ENCODE measurements at places on chromosomes 6 and 20.
A peak's percentile ranks its signal among the peaks of the same experiment; 100 is the strongest.

GRCh38 chr6:66226109-66226508 is 519.1 kb upstream of the EYS start:
- DNase-seq, result peak; percentile 1

GRCh38 chr20:39424962-39425678 is 463.0 kb downstream of the DHX35 start:
- no peak for DNase-seq

DNA sequence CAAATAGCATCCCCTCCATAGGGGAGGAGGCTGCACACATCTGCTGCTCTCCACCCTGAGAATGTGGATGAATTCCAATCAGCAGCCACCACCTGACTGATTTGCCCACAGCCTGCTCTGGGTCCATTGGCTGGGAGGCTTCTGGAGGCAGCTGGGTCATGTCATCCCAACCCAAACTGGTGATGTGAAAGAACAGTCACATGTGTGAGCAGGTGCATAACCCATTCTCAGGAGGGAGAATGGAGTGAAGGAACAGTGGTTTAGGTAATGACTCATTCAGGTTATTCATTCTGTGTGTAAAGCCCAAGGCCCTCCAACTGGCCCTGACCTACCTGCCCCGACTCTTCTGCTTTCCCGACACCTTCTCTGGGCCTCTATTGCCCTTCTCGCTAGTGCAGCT is 90.9 kb upstream of the GCM1 start:
- DNase-seq, result no peak

GRCh38 chr6:27977387-27977786 is 20.3 kb downstream of the OR2B6 start:
- no peak for DNase-seq

GRCh38 chr6:154706389-154706788 is 26.8 kb upstream of the SCAF8 start:
- no peak for DNase-seq

DNA sequence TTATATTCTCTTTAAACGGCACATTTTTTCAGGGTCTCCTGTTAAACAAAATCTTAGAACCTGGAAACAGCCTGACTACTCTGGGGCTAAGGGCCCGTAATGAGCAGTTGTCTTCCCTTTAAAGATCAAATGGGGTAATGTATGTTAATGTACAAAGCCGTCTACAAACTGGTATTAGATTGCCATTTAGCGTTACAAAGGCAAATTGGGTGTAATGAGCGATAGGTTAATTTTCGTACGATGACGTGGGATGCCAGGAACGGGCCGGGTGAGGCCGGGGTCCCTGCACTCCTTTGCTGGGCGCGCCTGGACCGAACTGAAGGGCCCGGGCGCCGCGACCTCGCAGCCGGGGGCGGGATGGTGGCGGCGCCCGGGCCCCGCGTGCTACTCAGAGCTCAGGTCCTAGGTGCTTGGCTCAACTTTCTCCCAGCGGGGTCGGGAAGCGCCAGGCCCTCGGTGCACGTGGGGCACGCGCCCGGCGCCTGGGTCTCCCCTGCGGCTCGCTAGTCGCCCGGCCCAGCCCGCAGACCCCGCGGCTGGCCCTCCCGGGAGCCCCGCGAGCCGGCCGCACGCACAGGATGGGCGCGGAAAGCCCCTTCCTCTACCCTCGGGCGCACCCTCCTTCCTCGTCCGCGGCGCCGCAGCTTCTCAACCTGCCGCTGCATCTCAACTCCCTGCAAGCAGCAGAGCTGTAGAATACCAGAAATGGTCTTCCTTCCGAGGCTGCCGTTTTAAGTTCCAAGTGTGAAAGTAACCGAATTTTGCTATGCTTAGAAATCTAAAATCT is 5.9 kb downstream of the NKX2-4 start:
- DNase-seq, result no peak

- DNase-seq, result peak; percentile 12
These were observed 21.6 kb upstream of the FKBP5 start for GRCh38 chr6:35710241-35710847.

GRCh38 chr6:14450578-14450977 is 333.0 kb downstream of the CD83 start:
- DNase-seq, result no peak

DNA sequence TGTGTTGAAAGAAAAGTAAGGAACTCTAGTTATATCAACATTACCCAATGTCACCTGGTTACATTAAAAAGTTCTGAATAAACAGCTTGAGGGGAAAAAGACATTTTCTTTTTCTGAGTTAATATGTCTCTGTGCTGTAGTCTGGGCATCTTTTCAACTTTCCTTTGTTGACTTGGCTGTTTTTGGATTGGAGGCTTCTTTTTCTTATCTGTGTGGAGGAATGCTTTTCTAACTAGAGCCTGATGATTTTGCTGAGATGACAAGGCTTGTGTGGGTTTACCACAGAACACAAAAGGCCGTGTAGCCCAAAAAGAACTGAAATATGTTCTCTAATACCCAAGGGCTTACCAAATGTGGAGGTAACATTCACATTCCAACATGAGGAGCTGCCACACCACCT is 161.8 kb downstream of the KCNQ5 start:
- DNase-seq, result peak; percentile 71

DNA sequence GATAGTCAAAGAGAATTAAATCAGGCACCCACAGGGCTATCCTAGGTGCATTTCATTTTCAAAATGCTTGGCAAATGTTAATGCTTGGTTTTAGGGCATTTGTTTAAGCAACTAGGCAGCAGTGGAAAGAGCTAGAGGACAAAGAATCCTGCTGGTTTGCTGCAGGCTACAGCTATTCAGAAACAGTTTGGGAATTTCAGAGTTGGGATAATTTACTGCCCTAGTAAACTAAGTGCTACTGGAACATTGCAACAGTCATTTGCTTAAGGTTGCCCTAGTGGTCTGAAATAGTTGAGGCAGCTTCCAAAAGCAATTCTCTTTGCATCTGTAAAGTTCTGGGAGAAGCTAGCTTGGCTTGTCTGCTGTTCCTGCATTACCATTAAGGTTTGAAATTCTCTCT is 312.7 kb downstream of the LAMA2 start:
- no peak for DNase-seq

DNA sequence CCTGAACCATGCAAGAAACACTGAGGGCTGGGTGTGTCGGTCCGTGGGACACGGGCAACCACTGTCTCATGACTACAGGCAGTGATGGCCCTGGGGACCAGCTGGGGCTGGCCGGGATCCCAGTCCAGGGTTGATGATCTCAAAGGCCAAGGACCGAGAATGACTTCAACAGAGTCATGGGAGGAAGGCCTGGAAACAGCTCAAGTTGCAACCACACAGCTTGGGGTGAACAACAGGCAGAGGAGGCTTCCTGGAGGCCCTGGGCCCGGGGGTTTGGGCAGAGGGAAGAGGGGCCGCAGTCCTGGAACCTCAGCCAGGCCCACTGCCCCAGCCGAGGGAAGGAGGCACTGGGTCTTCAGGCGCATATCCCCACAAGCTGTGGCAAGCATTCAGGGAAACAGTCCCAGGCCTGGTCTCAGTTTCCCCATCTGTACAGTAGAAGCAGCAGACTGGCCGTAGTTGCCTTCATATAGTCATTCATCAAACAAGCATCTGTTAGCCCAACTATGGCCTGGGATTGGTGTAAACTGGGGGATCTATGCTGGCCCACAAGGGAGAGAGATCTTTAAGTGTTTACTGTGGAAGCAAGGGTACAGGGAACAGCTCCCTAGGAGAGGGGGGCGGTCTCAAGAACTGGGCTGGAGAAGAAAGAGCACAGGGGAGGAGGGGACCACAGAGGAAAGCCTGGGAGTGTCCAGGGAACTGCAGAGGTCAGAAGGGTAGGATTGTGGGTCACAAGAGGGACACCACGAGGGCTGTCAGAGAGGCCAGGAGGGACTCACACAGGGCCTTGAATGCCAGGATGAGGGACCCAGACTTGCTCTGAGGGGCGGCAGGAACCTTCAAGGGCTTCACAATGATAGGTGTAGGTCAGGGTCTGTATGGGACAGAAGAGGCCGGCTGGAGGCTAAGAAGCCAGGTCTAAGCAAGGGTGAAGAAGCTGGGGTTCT is 2.1 kb downstream of the MYL9 start:
- DNase-seq, result peak; percentile 68

DNA sequence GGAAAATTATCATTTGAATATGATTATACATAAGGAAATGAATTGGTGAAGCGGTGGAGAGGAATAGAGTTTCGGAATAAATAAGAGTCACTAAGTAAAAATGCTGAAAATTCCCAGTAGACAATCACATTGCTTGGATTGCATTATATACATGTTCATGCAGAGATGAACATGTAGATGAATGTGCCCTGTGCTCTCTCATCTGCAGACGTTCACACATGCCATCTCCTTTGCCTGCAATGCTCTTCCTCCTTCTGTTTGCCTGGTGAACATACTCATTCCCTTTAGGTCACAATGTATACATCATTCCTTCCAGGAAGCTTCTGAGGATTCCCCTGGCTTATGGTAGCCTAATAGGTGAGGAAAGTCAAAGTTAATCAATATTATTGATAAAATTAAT is 17.9 kb downstream of the DCDC2 start:
- no peak for DNase-seq
